Mesendoderm (in vitro differentiated cells): ENCODE measurements at places on chromosomes 11 and 22.

GRCh38 chr11:61158691-61159381 lies 2.4 kb downstream of the VPS37C start:
- H3K27ac ChIP-seq = no peak overlapping the region
- no peaks in the 10 kb centered on the region for H3K27me3 ChIP-seq
- peaks cover 6% of the 10 kb centered on the region for H3K4me1 ChIP-seq
- H3K4me3 ChIP-seq = no peak overlapping the region

DNA sequence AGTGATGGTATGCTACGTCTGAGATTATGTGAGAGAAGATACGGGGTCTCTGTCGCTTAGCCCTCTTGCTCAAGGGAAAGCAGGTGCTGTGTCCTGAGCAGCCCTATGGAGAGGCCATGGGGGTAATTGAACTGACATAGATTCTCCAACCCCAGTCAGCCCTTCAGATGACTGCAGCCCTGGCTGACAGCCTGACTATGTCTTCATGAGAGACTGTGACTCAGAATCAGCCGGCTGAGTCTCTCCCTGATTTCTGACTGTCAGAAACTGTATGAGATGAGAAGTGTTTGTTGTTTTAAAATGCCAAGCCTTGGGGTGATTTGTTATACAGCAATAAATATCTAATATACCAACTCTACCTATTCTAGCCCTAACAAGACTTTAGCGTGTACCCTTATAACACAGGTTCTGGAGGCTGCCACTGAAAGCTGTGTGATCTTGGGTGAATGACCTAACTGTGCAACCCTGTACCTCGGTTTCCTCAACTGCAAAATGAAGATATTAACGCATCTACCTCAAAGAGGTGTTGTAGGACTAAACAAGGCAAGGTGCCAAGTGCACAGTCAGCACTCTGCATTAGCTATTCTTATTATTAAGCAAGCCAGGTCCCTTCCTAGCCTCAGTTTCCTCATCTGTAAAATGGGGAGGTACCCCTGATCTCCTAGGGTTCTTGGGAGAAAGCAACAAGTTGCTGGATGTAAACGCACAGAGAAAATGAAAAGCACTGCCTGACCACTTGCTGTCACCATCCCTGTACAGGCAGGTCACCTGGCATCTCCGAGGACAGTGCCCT lies 24.9 kb downstream of the SLC43A1 start:
- H3K27ac ChIP-seq = no peak overlapping the region
- DNase-seq = no peak
- no peaks in the 10 kb centered on the region for H3K27me3 ChIP-seq

GRCh38 chr11:19602406-19602805 lies 110.2 kb upstream of the NAV2 start:
- no peak overlapping the region for H3K4me3 ChIP-seq
- H3K36me3 ChIP-seq = no peaks in the 10 kb centered on the region
- no peaks in the 10 kb centered on the region for H3K27me3 ChIP-seq
- no peak overlapping the region for H3K27ac ChIP-seq

- DNase-seq = peak; percentile 33
- H3K27me3 ChIP-seq = no peaks in the 10 kb centered on the region
- H3K27ac ChIP-seq = no peak overlapping the region
- no peak overlapping the region for H3K4me3 ChIP-seq
- H3K36me3 ChIP-seq = no peaks in the 10 kb centered on the region
Measured at GRCh38 chr11:20762980-20763379, 93.6 kb downstream of the NELL1 start.

- H3K27ac ChIP-seq = no peak overlapping the region
- no peaks in the 10 kb centered on the region for H3K36me3 ChIP-seq
- no peak overlapping the region for H3K4me3 ChIP-seq
- no peaks in the 10 kb centered on the region for H3K4me1 ChIP-seq
Measured at GRCh38 chr22:34743110-34743751, 322.7 kb upstream of the ISX start.

DNA sequence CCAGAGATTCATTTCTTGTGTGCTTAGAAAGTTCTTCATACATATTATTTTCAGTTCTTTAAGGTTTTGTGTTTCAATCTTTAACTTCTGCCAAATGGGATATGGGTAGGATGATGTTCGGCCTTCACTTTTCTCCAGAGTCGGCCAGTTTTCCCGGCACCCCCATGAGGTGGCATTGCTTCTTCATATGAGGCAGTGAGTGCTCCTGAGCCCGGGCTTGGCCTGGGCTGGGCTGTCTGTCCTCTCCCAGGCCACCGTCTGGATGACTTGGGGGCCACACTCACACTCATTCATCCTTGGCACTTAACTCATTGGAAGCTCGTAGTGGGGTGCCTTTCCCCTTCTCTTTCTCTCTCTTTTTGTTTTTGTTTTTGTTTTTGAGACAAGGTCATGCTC lies 23.8 kb downstream of the FADS2 start:
- no peak overlapping the region for H3K27ac ChIP-seq
- H3K27me3 ChIP-seq = no peaks in the 10 kb centered on the region
- H3K4me3 ChIP-seq = no peak overlapping the region
- H3K36me3 ChIP-seq = peaks cover 44% of the 10 kb centered on the region
- no peak for DNase-seq

GRCh38 chr22:48180631-48181030 lies 1418.2 kb downstream of the TBC1D22A start:
- no peaks in the 10 kb centered on the region for H3K36me3 ChIP-seq
- no peaks in the 10 kb centered on the region for H3K4me1 ChIP-seq
- H3K27ac ChIP-seq = no peak overlapping the region
- H3K4me3 ChIP-seq = no peak overlapping the region
- H3K27me3 ChIP-seq = no peaks in the 10 kb centered on the region
- no peak for DNase-seq

DNA sequence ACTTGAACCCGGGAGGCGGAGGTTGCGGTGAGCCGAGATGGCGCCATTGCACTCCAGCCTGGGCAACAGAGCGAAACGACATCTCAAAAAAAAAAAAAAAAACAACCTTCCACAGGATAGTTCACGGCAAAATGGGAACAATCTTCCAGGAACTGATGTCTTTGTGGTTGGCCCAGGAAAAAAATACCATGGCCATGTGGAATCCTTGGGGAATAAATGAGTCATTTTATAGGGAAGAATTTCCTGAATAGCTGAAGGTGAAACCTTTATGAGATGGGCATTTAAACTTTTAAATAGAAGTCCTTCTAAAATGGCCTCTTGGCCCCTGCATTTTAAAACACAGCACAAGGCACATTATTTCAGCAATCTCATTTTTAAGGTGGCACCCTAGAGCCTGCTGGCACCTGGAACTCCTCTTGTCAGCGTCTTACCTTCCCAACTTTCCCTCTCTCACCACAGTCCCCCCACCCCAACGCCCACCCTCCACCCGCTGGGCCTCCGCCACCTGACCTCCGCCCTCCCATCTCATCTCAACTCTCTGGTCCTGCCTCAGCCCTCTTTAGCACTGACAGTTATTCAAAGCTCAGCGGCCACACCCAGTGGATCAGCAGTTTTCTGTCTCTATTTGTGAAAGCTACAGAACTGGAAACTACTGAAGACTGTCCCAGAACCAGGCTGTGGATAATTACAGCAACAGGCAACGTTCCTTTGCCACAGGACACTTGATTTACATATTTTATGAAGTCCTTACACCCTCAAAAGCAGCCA lies 43.1 kb downstream of the SCGB1A1 start:
- DNase-seq = no peak
- H3K4me3 ChIP-seq = no peak overlapping the region
- H3K36me3 ChIP-seq = no peaks in the 10 kb centered on the region
- peaks cover 2% of the 10 kb centered on the region for H3K4me1 ChIP-seq

GRCh38 chr22:30968015-30968923 lies at the start of gene MORC2:
TSS of gene MORC2 (minus strand) at chr22:30968774. CDS start at chr22:30967889, 885 bp downstream.
- H3K27ac ChIP-seq = peak within 1 kb of the TSS; percentile 94
- H3K4me1 ChIP-seq = peaks cover 18% of the 10 kb centered on the region
- DNase-seq = peak; percentile 88
- peaks cover 12% of the 10 kb centered on the region for H3K36me3 ChIP-seq
- H3K4me3 ChIP-seq = peak within 1 kb of the TSS; percentile 84

GRCh38 chr11:68710409-68710808 lies 26.1 kb downstream of the GAL start:
- H3K27me3 ChIP-seq = no peaks in the 10 kb centered on the region
- no peak for DNase-seq
- H3K4me1 ChIP-seq = peaks cover 1% of the 10 kb centered on the region
- no peaks in the 10 kb centered on the region for H3K36me3 ChIP-seq
- H3K27ac ChIP-seq = no peak overlapping the region

DNA sequence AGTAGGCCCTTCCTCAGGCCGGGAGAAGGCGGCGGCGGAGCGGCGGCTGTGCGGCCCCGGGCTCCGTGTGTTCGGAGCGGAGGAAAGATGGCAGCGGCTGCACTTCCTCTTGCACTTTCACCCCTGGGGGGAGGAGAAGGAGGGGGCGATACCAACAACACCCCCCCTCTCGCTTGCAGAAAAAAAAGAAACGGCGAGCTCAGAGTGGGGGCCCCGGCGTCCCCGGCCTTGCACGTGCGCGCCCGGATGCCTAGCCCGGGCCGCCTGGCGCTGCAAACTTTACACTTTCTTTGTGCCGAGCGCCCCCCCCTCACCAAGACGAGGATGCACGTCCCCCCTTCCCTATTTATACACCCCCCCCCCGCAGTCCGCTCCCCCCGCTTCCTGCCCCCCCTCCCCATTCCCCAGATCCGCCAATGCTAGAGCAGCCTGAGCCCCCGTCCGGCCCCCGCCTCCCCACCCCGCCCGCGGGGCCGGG lies at the start of gene PATZ1:
TSS of gene PATZ1 (minus strand) at position 92 of the 478 bp plus-strand sequence. CDS start 744 bp downstream, outside the sequence.
- peaks cover 10% of the 10 kb centered on the region for H3K4me1 ChIP-seq
- DNase-seq = peak; percentile 92
- peak within 1 kb of the TSS; percentile 69 for H3K4me3 ChIP-seq
- H3K27me3 ChIP-seq = no peaks in the 10 kb centered on the region

DNA sequence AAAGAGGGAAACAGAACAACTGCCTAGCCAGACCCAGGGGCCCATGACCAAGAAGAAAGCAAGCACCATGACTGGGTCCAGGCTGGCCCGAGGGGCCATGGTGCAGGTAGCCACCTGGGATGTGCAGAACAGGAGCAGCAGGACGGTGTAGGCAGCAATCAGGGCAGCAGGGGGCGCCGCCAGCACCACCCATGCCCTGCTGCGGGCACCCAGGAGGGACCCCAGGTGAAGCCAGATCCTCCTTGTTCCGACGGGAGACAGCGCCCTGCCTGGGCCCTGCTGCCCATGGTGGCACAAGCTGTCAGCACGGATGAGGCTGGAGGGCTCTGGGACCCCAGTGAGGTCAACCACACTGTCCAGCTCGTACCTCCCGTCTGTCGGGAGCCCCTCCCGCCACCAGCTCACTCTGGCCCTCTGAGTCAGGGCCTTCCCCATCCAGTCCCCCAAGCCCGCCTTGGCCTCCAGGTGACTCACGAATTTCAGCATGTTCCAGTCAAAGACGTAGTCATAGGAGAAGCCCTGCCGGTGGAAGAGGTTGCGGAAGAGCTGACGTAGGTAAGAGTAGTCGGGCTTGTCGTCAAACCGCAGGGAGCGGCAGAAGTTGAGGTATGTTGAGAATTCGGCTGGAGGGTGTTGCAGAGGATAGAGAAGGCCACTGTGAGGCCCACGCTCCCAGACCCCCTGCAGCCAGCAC lies 18.8 kb downstream of the CSNK1E start:
- H3K36me3 ChIP-seq = peaks cover 34% of the 10 kb centered on the region
- no peaks in the 10 kb centered on the region for H3K27me3 ChIP-seq
- H3K4me3 ChIP-seq = no peak overlapping the region

GRCh38 chr11:72975778-72976521 lies 161.7 kb downstream of the ATG16L2 start:
- no peaks in the 10 kb centered on the region for H3K36me3 ChIP-seq
- no peak overlapping the region for H3K27ac ChIP-seq
- H3K4me3 ChIP-seq = no peak overlapping the region

DNA sequence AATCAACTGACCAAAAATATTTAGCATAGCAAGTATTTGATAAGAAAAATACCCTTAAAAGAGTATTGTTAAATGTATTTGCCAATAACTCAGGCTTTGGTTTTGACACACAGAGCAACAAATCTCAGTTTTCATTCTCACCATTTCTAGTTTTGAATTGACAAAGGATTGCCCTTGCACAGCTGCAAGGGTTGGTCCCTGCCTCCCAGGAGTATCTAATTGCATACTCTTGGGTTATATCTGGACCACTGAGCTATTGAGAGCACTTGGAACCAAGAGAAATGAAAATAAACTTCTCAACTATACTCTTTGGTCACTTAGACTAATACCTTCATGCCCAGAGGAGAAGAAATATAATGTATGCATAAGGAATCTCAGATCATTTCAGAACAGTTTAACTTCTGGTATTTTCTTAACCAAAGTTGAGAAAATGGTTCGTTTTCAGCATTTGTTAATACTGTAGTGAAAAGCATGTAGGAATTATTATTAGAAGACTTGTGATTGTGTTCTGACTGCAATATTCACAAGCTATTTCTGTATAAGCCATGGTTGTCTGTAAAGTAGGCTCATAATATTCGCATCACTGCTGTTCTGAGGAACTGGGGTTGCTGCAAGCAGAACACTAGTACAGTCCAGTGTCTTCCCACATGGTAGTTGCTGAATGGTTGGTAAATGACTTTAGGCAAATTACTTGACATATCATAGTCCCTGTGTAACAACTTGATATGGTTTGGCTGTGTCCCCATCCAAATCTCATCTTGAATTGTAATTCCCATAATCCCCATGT lies 7.9 kb downstream of the C2CD3 start:
- no peaks in the 10 kb centered on the region for H3K4me1 ChIP-seq
- no peak for DNase-seq
- no peaks in the 10 kb centered on the region for H3K27me3 ChIP-seq
- no peaks in the 10 kb centered on the region for H3K36me3 ChIP-seq

- no peak for DNase-seq
- no peaks in the 10 kb centered on the region for H3K36me3 ChIP-seq
- H3K4me3 ChIP-seq = no peak overlapping the region
Measured at GRCh38 chr11:130310622-130311021, 4.1 kb downstream of the ZBTB44 start.
